ENCODE measurements at places on chromosomes 1 and 21.

DNA sequence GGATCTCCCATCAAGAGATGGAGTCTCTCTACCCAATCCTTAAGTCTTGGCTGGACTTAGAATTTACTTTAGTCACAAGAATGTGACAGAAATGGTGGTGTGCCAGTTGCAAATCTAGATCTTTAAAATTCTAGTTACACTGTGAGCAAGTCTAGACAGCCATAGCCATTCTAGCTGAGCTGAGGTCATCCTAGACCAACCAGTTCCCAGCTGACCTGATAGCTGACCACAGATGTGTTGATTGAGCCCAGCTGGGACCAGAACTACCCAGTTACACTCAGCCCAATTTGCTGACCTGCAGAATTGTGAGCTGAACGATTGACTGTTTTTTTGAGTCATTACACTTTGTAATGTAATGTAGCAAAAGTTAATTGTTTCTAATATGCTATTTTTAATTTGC is 251.8 kb downstream of the ADGRL2 start:
- no peak for DNase-seq

DNA sequence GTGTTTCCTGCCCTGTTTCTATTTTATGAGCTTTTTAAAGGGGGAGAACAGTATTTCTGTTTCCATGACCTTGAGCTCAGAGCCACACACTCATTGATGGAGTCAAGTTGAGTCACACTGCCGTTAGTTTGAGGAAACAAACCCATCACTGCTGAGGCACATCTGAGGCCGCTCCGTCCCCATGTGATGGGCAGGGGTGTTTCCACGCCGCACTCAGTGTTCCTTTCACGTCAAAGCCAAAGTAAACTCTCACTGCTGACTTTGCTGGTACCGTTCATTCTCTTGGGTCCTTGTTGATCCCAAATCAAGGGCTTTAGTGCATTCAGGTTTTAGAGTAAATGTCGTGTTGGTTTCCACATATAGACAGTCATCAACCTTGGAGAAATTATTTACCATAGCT is 48.8 kb downstream of the PKNOX1 start:
- DNase-seq, result no peak

DNA sequence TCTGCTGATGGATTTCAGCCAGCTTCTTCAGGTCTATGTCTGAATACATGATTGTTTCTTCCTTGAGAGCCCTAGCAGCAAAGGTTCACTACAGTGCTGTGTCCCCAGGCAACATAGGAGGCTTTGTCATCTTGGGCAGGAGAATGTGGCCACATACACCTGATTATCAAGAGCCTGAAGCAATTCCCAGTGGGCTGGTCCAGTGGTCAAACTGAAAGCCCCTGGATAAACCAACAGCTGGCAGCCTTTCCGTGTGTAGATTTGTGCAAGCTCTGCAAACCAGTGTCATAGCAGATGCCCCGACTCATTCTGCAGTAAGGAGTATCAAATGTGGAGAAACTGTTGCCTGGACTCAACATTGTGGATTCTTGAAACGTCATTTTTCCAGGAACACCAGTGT is 2.3 kb upstream of the GIPC2 start:
- DNase-seq, result no peak

DNA sequence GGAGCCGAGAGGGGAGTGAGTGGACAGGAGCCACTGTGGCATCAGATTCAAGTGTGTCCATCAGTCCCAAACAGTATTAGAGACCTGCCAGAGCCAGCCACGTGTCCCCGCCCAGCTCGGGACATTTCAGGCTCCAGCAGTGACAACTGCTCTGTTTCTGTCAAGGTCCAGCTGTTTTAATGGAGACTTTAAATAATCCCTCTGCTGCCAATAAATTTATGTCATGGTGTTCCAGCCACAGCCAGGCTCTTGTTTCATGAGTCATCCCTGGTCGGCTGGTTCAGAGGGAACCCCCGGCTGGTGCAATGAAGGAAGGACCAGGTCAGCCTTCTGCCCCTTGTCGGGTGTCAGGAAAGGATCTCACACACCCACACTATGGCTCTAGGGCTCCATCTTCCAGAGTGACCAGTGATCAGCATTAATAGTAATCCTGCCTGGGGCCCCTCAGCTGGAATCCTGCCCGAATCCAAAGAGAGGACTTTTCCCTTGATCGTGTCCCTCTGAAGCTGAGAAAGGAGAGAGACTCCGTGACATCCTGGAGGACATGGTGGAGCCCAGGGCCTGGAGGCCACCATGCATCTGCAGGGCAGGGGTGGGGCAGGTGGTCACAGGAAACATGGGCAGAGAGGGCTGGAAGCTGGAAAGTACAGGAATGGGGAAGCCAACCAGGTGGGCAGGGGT is 197.3 kb downstream of the MATN1 start:
- no peak for DNase-seq

GRCh38 chr1:108708691-108709660 is 3.7 kb upstream of the FNDC7 start:
- peak; percentile 75 for DNase-seq

- no peak for DNase-seq
Measured at GRCh38 chr1:61452176-61453035, 272.5 kb downstream of the TM2D1 start.

- peak; percentile 61 for DNase-seq
Measured at GRCh38 chr1:156247460-156248322, at the start of gene PAQR6. Gene PAQR6 (minus strand): TSS chr1:156248056. CDS start chr1:156246731, 1,325 bp downstream.

DNA sequence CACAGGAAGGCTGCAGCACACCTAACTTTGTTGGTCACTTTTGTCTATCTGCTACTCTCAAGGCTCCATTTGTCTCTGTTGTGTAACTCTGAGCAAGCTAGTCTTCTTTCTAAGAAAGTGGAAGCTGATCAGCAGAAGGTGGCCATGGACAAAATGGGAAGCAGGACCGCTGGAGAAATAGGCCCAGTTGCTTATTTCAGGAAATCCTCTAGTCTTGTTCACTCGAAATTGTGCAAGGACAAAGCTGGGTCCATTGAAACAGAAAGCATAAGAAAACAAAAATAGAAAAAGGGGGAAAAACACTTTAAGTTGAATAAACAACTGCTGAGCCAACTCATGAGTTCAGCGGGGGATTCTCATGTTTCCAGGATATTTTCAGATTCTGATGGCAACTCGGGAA is 150.1 kb downstream of the PBX1 start:
- no peak for DNase-seq

DNA sequence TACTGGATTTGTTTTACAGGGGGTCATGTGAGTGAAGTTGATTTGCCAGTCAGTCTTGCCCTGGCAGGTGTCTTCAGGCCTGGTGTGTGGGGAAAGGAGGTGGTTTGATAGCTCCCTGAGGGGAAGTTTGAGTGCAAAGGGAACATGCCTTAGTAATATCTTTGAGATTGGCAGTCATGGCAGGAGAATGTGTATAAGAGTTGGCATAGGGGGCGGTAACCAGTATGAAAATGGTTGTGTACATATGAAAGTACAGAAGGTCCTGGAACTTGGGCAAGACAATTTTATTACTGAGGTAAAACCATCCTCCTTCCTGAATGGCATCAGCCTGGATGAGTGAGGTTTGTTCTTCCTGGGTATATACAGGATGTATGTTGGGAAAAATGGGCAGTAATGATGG is 37.6 kb upstream of the PLA2G5 start:
- no peak for DNase-seq

All from H9 (cell line).